ENCODE measurements at places on chromosomes 11 and 22.

GRCh38 chr11:29272019-29272654, 744.7 kb downstream of the KCNA4 start:
- DNase-seq, result no peak

DNA sequence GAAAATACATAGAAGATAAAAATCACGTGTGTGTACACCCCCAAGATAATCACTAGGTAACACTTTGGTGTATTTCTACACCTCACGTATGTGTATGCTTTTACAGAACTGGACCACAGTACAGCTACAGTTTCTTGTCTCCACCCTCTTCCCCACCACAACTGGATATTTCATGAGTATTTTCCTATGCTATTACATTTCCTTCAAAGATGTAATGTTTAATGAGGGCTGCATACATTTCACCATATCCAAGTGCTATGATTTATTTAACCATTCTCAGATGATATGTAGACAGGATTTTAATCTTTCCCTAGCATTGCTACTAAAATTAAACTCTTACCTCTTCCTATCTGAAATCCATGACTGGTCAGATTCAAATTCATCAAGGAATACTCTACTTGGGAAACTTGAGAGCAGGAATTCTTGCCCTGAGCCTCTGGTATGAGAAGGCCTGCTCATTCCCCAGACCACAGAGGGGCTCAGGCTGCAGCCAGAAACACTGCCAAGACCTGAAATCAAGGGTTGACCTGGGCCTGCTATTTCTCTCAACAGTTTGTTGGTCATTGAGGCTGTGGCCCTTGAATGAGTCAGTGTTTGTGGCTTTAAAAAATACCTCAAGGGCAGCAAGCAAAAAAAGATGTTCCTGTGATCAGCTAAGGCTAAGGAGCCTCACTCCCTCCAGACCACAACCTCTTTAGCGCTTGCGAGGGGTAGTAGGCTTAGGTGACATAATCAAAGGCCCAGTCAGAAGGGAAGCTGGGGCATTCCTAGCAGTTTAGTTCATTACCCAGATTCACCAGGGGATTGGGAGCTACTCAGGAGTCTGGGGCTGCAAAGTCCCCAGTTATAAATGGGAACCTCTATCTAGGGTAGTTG, 55.5 kb downstream of the ABTB2 start:
- DNase-seq, result no peak

GRCh38 chr11:129739339-129739738, 76.3 kb upstream of the TMEM45B start:
- no peak for DNase-seq

GRCh38 chr11:44754876-44755555, 28.3 kb downstream of the TSPAN18 start:
- no peak for DNase-seq

DNA sequence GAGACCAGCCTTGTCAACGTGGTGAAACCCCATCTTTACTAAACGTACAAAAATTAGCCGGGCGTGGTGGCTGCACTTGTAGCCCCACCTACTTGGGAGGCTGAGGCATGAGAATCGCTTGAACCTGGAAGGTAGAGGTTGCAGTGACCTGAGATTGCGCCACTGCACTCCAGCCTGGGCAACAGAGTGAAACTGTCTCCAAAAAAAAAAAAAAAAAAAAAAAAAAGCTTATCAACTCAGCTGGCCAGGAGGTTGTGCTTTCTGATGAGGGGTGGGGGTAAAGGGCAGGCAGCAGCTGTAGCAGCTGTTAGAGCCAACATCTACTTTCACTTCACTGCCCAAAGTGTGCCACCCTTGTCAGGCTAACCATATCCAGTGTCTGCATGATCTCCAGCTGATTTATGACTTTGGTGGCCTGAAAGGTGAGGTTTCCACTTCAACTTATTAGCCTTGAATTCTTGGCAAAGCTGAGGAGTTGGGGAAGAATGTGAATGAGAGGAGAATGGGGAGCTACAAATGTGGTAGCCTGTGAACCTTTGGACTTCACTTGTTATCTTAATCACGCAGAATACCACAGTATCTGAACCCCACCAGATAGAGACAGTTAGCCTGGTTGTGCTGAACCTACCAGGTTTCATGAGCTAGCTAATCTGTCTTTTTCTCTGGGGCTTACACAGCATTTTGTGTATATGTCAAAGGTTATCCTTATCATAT, 19.6 kb downstream of the RNF121 start:
- DNase-seq, result no peak

DNA sequence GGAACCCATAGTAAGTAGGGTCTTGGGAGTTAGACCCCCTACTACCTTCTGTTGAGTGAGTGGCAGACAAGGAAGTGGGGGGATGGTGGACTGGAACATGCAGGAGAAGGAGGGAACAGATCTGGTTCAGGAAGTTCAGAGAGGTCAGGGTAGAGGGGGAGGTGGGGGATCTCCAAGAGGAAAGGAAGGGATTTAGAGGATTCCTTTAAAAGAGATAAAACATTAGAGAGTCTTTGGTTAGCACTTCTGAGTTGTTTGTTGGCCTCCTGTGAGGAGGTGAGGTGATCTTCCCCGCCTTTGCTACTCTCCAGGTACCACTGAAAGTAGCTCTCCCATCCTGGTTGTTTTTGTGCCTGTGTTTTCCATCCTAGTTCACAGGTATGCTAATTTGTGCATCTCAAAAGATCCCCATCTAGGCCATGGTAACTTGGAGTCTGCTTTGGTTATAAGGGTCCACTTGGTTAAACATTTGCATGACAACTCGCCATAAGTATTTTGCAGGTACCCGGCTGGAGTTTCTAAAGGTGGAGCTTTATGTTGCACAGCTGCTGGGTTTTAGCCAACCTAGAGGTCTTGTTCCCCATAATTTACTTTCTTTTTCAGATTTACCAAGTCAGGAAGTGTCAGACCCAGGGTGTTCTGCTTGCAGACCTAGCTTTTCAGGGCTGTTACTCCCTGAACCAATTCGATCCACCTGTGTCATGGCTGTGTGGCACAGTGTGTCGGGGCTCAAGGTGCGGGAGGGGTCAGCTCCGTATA, 79.3 kb upstream of the SORL1 start:
- peak; percentile 72 for DNase-seq

DNA sequence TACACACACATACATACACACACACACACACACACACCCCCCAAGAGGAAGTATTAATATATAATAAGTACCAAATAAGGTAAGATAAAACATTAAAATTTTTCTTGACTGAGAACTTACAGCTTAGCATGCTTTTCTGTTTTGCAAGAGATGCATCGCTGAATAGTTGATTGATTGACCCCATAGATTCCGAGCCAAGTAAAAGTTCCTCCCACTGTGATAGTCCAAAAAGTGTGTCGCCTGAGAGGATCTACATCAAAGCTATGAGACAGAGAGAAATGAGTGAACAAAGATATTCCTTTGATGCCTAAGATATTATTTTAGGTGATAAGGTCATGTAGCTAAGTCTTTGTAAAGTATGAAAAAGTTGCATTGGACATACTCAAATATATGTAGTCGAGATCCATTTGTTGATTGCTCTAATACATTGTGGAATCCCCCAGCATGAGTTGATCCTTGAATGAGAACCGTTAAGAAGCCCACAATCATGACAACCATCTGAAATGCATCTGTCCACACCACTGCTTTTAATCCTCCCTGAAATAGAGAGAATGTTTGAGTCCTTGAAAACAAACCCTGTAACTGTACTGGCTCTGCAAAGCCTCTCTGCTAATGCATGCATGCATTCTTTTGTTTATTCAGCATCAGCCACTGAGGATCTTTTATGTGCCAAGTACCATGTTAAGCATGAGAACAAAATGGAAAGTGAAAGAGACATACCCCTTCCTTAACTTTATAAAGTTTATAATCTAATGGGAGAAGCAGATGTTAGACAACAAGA, 18.3 kb downstream of the SLC5A12 start:
- no peak for DNase-seq

GRCh38 chr11:13800901-13801300, 132.4 kb downstream of the FAR1 start:
- DNase-seq, result no peak

DNA sequence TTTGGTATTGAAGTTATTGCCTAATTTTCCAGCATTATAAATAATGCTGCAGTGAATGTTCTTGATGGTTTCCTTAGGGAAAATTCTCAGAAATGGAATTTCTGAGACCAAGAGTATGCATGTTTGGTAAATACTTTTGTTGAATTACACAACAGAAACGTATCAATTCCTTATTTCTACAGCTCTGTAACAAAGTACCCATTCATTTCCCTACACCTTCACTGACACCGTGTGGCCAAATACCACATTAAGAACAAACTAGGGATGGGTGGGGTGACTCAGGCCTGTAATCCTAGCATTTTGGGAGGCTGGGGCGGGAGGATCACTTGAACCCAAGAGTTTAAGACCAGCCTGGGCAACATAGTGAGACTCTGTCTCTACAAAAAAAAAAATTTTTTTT, 21.8 kb downstream of the MCAM start:
- no peak for DNase-seq

GRCh38 chr22:43128116-43128515, 15.1 kb downstream of the MCAT start:
- DNase-seq, result no peak

DNA sequence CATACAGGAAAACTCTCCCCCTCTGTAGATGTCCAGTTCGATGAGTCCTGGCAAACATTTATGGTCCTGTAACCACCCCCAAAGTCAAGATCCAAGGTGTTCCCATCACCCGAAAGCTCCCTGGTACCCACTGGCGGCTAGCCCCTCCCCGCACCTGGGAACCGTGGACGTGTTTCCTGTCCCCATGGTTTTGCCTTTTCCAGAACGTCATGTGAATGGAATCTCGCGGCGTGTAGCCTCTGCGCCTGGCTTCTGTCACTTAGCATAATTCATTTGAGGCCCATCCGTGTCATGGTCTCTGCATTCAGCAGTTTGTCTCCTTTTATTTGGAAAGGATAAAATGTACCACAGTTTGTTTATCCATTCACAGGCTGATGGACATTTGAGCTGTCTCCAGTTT, 106.3 kb downstream of the KCNQ1 start:
- DNase-seq, result no peak

DNA sequence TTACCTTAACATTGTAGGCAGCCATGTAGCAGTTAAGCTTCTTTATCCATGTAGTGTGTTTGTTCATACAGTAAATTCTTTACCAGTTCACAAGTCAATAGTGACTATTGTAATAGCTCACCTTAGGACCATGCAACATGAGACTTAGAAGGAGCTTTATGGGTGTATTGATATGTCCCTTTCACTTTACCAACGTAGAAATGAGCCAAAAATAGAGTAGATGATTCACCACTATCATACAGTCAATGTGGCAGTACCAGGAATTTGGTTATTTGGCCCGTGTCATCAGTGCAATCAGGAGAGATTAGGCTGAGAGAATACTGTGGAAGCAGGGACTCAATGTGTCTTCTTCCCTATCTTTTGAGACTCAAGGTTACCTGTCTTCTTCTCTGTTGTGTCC, 4.7 kb downstream of the ZDHHC13 start:
- DNase-seq, result no peak

- no peak for DNase-seq
Measured at GRCh38 chr22:48156603-48157355, 1394.3 kb downstream of the TBC1D22A start.

GRCh38 chr22:35542157-35542938, 1.7 kb downstream of the RASD2 start:
- peak; percentile 14 for DNase-seq

DNA sequence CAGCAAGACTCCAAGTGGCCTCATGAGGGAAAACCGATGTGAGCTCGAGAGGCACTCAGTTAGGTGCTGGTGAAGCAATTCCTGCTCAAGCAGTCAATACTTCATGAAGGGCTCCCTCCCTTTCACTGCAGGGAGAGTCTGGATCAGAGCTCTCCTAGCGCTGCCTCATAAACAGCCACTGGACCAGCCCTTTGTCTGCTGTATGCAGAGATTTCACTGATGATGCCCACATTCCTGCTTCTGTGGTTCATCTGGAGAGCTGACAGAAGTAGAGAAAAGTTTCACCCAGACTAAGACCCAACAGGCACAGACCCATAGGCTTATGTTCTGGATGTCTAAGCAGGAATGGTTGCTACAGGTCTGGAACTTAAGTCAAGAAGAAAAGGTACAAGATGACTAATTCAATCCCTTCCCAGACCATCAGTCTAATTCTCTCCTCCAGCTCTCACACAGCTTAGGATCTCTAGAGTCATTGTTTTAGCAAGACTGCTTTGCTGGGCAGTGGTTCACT, 4.0 kb downstream of the UCP2 start:
- no peak for DNase-seq

DNA sequence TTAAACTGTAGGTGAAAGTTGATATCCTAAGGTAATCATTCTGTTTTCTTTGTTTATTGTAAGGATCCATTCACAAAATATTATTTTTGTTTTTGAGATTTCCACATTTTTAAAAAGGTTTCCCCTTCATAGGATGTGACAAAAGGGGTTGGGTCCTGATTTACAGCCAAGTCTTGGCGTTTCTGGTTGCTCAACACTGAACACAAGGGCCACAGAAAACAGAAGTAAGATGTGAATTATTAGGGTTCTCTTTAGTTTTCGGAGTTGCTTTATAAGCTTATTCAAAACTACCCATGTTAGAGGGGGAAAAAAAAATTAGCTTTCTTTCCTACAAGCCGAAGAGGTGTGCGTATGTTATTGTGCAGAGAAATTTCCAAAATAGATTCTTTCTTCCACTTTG, 30.0 kb upstream of the FLI1 start:
- no peak for DNase-seq

DNA sequence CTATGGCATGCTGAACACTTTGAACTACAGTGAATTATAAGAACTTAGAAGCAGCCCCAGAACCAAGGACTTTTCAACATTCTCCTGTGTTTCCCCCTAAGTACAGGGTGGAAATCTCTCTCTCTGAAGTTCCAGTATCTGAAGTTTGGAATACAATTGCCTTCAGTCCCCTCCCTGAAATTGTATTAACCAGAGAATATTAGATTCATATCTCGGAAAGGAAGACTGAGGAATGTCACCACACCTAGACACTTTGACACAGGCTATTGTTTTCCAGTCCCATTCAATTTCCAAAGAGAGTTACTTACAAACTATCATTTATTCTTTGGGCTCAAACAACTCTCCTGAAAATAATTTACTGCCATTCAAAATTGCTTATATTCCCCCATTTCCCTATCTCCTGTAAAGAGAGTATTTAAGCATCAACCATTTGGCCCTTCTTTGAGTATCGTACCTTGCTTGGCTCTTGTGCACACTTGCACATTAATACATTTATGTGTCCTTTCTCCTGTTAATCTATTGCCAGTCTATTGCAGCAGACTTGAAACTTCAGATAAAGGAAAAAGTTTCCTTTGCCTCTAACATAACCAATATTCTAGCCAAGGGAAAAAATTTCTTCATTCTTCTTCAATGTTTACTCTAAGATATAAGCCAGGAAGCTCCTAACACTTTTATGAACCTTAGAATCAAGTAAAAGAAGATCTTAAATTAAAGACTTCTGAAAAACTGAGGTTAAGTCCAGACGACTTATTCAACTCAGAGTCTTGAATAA, 402.4 kb upstream of the DDI1 start:
- no peak for DNase-seq

Data from B cell (primary cell).